HCT116 (cell line): ENCODE measurements at places on chromosomes 1 and 21. TPM values are rescaled to one million over a fixed set of nuclear protein-coding genes. Genes with fewer than 3 reads are reported as not detected.
A peak's percentile ranks its signal among the peaks of the same experiment; 100 is the strongest.

- no peak for DNase-seq
These were observed 130.9 kb upstream of the AJAP1 start for GRCh38 chr1:4523551-4523950.

GRCh38 chr1:95650631-95651030 lies 416.6 kb downstream of the RWDD3 start:
- DNase-seq: no peak

The HIVEP3 gene
- total RNA-seq: 7.1 TPM

The PGBD5 gene
- 0.27 TPM for total RNA-seq

GRCh38 chr1:235403593-235403992 lies 36.4 kb downstream of the TBCE start:
- DNase-seq: no peak

The PRAMEF20 gene
- total RNA-seq: not detected

GRCh38 chr21:31860851-31861250 lies 12.0 kb upstream of the HUNK start:
- no peak for DNase-seq

DNA sequence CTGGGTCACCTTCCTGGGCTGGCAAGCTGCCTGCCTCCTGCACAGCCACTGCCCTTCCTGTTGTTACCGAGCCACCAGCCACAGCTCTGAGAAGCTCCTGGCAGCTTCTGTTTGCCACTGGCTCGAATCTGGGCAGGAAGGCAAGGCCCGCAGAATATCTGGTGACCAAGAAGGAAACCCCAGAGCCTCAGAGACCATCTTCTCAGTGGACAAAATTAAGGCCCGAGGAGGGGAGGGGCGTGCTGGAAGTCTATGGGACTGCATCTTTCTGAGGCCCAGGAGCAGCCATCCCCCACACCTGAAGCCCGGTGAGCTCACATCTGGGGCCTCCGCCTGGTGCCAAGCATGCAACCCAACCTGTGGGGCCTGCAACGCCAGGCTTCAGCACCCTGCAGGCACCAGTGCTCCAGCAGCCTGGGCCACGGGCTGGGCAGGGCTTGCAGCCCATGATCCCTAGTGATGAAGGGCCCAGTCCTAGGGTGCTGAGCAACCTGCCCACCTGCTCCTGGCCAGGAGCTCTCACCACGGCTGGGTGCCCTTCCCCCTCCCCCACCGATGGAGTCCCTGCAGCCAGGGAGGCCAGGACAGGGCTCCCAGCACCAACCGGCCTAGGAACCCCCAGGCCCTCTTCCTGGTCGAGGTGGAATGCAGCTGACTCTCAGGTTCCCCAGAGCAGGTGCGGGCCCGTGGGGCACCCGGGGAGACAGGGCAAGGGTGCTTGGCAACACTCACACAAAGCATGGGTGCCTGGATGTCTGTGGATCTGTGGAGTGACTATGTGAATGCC lies 879 bp downstream of the CPTP start:
- DNase-seq: no peak

- no peak for DNase-seq
These were observed 66.8 kb downstream of the IER5 start for GRCh38 chr1:181155339-181155738.

The MXRA8 gene
- total RNA-seq: 0.74 TPM

GRCh38 chr1:225877580-225877979 lies 4.6 kb downstream of the TMEM63A start:
- DNase-seq: no peak

The SLC22A15 gene
- 3.1 TPM for total RNA-seq

The CD52 gene
- total RNA-seq: 2.0 TPM

DNA sequence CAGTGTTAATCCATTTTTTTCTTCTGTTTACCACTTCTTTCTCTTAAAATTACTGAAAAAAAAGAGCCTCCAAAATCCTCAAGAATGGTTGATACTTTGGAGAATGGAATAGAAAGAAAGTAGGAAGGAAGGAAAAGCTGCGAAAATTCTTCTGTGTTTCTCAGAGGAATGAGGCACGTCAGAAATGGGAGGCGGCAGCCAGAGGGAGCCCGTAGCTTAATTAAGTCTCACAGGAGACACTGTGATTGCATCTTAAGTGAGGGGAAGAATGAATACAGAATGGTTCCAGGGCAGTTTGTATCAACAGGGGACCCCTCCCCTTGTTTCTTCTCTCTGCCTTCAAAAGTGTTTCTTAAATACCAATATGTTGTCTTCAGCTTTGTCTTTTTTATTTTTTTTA lies 1099.5 kb downstream of the PLA2G4A start:
- DNase-seq: peak; percentile 7

DNA sequence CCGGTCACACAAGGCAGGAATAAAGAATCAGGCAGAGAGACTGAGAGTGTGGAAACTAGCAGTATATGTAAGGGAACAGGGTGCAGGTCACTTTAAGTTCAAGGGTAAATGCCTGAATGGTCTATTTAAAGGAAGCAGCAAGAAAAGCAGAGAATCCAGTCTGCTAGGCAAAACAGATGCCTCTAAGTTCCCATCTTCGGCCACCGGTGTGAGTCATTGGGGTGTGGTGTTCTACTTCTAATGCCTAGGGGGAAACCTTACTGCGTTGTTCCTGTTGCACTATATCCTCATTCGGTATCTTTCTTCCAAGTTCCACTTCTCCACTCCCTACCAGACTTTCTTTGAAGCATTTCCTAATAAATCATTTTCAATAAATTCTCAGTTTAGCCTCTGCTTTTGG lies 259.9 kb downstream of the HHIPL2 start:
- DNase-seq: peak; percentile 21

GRCh38 chr1:36095760-36096405 lies 7.2 kb downstream of the ADPRS start:
- no peak for DNase-seq

GRCh38 chr1:59999006-59999405 lies 72.4 kb upstream of the CYP2J2 start:
- no peak for DNase-seq

DNA sequence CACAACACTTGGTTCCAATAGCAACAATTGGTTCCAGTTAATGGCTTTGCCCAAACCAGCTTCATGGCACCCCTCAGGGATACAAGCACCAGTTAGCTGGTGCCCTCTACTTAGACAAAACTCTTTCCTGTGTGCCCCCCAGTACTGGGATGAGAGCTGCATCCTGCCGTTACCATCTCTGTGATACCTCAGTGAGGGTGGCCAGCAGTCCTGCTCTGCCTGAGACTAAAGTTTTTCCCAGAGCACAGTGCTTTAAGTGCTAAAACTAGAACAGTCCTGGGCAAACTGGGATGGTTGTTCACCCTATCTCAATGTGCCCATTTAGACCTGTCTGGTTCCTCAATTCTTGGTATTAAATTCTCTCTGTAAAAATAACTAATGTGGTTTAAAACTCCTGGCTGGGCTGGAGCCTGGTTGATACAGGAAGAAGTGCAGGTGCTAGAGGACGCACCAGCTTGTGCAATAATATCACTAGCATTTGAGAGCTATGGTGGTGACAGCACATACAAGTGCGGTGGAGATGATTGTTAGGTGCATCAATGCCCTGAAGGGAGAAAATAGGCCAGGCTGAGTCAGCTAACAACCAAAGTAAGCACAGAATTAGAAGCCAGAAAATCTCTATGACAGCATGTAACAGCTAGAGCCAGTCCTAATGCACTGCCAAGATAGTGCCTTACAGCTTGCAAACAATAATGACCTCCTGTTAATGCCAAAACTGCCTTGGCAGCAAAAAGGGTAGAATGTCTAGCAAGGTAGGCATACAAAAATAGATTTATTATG lies 179.8 kb upstream of the GALNT2 start:
- DNase-seq: no peak

- DNase-seq: no peak
These were observed 89.1 kb upstream of the ERRFI1 start for GRCh38 chr1:8115031-8115768.

The SPRR2E gene
- not detected for total RNA-seq

DNA sequence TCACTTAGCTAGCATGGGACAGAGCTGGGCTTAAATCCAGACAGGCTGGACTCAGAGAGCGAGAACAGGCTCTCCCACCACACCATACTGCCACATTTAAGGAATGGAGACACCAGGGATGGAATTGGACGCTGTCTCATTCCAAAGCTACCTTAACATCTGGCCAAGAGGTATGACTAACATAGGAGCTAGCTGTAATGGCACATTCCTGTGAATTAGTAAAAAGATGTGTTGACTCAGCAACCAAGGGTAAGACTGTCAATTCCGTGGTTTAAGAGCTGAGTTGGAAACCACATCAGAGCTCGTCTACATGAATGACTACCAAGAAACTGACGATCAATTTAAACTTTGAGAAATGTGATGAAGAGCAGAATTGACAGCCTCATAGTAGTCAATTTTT lies 8.3 kb upstream of the TNFRSF9 start:
- no peak for DNase-seq

GRCh38 chr1:21867451-21867996 lies 55.5 kb downstream of the LDLRAD2 start:
- no peak for DNase-seq

The FOXO6 gene
- total RNA-seq: 7.0 TPM

The LCK gene
- total RNA-seq: 0.79 TPM

The NBPF6 gene
- total RNA-seq: not detected

GRCh38 chr1:170885551-170885950 lies 49.8 kb upstream of the MROH9 start:
- no peak for DNase-seq

- no peak for DNase-seq
These were observed 70.2 kb downstream of the CCDC30 start for GRCh38 chr1:42533101-42533863.

The PPIAL4G gene
- total RNA-seq: not detected

The RBM11 gene
- not detected for total RNA-seq

DNA sequence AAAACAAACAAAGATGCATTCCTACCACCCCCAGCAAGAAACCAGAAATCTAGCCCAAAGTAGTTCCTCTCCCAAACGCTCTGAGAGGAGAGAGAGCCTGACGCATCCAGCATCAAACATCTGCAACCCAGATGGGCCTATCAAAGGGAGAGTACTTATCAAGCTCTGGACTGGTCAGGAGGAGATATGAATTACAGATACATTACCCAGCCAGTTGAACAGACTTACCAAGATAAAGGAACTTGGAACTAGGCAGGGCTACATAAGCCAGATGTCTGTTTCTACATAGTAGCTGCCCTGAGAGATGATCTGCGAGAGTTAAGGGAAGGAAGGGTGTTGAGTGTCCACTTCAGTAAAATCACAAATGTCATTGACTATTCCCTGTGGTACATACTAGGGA lies 138.4 kb downstream of the PAPPA2 start:
- no peak for DNase-seq

GRCh38 chr1:84644472-84644871 lies 45.8 kb downstream of the SSX2IP start:
- no peak for DNase-seq

GRCh38 chr1:94063379-94063778 lies 57.6 kb downstream of the ABCA4 start:
- peak; percentile 51 for DNase-seq

- DNase-seq: no peak
These were observed 669.6 kb downstream of the PTPRC start for GRCh38 chr1:199308349-199308846.

DNA sequence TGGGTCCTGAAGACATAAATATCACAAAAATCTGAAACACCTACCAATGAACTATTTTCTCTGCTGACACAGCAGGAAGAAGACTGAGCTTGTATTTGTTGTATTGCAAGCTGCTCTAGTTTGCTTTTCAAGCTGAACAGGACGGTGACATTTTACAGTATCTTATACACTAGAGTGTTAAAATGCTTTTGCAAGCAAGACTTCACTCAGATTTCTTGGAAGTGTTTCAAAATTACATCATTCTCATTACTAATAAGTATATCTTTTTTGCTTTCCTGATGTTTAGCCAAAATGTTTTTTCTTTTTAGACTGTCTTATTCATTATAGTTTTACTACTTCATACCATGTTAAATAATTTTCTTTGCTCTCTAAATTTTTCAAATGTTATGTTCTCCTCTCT lies 427.1 kb upstream of the CXADR start:
- DNase-seq: no peak

The ACOT7 gene
- 162 TPM for total RNA-seq
